ENCODE measurements at places on chromosomes 4 and X.
A peak's percentile ranks its signal among the peaks of the same experiment; 100 is the strongest.

- DNase-seq: no peak
Measured at GRCh38 chr4:10959586-10959985, 275.0 kb upstream of the CLNK start.

DNA sequence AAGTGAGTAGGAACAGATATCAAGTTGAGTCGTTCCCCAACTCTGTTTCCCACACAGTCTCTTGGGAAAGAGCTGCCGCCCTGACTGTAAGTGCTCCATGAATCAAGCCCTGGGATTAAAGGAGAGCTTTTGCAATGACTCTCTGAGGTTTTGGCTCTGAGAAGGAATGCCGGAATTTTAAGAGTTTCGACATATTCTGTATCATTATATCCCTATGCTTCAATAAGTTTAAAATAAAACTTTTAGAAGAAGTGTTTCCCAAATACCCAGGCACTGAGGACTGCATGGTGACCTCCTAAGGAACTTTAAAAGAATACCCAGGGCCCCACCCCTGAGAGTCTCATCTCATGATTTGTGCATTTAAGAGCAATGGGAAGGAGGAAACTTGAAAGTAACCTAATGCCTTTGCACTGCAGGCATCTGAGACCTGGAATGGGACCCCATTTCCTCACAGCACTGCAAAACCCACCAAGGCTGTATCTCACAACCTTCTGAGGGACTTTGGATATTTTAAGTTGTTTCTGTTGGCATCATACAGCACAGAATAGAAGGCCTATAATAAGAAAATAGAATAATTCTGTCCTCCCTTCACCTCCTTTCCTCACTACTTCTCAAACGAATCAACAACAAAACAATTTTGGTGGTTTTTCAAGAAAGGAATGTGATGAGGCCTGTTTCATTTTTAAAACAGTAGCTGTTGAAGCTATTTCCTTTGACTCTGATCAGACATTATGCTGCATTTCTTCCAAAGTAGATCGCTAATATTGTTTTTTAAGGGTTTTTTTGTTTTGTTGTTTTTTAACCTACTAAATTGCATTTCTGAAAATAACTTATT lies 121.2 kb downstream of the GASK1B start:
- DNase-seq: no peak

DNA sequence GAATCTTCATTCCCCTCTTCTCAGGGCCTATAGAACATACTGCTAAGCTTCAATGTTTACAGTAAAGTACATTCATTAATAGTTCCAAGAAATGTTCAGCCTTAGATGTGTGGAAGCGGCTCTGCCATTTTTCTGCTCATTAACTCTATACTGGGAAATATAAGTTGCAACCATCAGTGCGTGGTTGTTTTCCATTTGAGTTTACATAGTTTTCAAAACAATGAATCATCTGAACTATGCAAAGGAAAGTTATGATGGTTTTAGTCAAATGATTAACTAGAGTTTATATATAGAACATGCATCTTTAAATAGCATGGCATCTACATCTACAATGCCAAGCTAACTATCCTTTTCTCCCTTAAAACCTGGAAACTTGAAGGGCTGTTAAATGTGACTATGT lies 29.6 kb downstream of the LEF1 start:
- no peak for DNase-seq

DNA sequence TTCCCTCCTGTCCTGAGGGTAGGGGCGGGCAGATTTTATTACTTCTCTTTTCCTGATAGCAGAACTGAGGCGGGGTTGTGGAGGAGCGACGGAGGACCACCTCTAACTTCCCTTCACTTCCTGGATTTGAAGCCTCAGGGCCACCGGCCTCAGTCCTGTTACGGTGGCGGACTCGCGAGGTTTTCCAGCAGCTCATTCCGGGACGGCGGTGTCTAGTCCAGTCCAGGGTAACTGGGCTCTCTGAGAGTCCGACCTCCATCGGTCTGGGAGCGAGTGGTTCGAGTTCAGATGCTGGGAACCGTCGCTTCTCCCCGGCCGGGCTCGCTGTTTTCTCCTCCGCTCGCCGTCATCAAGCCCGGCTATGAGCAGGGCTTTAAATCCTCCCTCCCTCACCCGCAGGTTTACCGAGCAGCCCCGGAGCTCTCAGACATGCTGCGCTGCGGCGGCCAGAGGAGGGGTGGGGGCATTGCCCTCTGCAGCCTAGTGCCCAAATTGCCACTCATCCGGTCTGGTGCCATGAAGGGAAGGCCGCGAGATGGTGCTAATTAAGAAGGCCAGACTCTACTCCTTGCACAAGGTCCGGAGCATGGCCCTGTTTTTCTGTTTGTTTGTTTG lies 23.3 kb downstream of the HAND2 start:
- DNase-seq: no peak

- DNase-seq: no peak
Measured at GRCh38 chr4:26557164-26557563, 26.7 kb upstream of the TBC1D19 start.

DNA sequence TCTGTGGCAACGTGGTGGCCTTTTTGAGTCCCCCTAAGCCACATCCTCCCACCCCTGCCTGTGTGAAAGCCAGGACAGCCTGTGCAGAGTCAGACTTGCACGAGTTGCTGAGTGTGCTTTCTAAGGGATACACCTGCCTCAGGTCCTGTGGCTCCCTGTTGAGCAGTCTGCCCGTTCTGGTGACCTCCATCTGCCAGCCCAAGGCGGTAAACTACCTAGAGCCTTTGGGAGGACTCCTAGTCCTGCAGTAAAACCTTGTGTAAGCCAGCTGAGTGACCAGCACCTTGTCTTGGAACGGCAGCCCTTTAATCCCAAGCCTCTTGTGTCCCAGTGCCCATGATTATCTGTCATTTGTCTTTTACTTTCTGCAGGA lies 69.3 kb downstream of the NBDY start:
- DNase-seq: no peak

GRCh38 chr4:84971319-84971932 lies 4.9 kb upstream of the WDFY3 start:
- no peak for DNase-seq

GRCh38 chr4:170124406-170124805 lies 34.6 kb upstream of the AADAT start:
- no peak for DNase-seq

GRCh38 chrX:11733614-11734013 lies 24.4 kb upstream of the MSL3 start:
- no peak for DNase-seq

DNA sequence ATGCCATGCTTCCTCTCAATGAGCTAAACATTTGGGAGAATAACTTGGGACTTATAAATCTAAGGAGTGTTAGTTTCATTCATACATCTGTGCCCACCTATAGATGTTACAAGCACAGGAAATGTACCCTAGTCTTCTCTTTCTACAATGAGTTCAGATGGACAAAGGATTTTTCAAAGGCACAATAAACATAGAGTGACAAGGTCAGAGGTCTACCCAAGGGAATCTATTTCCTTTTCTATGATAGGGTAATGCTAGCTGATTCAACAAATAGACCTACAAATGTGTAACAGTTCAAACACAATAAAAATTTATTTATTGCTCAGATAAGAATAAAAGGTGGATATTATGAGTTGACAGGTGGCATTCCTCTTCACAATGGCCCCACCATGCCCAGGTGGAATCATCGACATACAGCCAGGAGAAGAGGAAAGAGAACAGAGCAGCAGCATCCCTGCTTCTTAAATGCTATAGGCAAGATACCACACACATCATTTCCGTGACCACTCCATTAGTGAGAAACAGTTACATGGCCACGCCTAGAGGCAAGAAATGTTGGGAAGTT lies 421.8 kb downstream of the HNRNPD start:
- DNase-seq: no peak

DNA sequence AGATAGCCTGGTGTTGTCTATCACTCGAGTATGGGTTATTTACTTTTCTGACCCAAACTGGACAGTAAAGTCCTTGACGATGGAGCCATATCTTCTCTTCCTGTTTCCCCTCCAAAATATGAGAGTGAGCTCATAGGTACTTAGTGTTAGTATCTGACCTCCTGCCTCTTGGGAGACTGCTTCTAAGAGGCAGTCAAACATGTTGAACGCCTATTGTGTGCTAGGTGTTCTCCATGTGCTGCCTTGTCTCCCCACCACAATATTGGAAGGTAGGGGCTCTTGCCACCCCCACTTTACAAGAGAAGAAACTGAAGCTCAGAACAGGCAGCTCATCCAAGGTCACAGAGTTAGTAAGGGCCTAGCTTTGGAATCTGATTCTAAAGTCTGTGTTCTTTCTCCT lies 8.3 kb downstream of the EFNB1 start:
- no peak for DNase-seq

DNA sequence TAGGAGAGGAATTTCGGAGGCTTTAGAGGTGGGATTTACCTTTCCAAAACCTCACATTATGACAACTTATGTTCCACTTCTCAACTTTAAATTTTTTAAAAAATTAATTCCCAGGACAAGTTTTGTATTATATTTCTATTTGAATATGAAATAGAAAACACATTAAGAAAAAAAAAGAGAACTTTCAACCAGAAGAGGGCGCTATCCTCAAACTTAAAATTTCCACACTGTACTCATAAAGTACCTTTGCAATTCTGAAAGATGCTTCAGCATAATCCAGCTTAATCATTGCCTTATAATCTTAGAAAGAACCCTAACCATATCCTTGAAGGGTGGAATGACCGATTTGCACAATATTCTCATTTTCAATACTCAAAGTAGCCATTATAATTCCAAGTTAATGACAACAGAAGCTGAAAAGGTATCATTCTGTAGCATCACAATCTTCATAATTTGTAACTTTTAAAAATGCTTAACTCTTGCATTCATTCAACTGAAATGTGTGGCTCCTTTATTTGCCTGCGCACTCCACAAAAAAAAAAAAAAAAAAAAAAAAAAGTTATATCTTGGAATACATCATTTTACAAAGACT lies 158.0 kb downstream of the KCNIP4 start:
- DNase-seq: peak; percentile 26

- DNase-seq: no peak
Measured at GRCh38 chr4:170079981-170080380, 9.8 kb downstream of the AADAT start.

DNA sequence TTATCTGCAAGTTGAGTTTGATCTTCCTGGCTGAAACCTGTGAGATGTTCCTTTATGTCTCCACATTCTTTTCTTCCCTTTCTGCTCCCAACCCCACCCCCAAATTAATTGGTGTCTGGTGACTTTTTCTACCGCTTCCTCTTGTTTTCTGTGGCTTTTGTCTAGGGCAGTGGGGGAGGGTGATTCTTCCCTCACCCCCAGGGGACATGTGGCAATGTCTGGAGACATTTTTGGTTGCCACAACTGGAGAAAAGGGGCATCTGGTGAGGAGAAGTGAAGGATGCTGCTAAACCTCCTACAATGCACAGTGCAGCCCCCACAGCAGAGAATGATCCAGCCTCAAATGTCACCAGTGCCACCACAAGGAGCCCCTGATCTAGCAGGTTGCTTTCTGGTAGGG lies 152.9 kb downstream of the NHS start:
- DNase-seq: no peak

DNA sequence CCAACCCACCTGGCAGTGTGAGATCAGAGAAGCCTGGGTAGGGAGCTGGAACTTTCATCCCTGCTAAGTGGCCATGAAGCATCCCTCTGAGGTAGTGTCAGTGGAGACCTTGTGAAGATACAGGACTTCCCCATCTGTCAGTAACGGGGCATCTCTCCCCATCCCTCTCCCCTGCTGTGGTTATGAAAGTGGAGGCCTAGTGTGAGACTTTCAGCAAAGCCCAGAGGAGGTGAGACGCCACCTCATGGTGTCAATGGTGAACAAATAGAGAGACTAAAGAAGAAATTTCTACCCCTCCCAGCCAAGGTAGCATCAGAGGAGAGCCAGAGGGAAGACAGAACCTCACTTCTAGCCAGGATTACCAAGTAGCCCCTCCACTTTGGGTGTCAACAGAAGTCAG lies 150.2 kb downstream of the VEGFC start:
- no peak for DNase-seq

- no peak for DNase-seq
Measured at GRCh38 chr4:91909963-91910362, 393.8 kb upstream of the GRID2 start.

- DNase-seq: no peak
Measured at GRCh38 chrX:153686711-153687110, 1.0 kb upstream of the SLC6A8 start.

- peak; percentile 53 for DNase-seq
Measured at GRCh38 chr4:76377911-76378310, 43.0 kb downstream of the CCDC158 start.

DNA sequence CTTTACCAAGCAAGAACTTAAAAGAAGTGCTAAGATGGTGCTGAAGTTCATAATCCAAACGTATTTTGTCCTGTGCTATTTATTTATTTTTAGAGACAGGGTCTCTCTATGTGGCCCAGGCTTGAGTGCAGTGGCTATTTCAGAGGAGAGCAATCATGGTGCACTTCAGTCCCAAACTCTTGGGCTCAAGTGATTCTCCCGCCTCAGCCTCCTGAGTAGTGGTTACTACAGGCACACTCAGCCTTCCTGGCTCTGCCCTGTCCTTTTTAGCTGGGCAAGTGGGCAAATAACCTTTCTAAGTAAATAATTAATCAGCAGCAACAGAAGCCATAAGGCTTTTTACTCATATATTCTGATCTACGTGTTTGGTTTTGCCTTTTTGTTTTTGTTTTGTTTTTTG lies 2.6 kb downstream of the NSD2 start:
- DNase-seq: no peak

DNA sequence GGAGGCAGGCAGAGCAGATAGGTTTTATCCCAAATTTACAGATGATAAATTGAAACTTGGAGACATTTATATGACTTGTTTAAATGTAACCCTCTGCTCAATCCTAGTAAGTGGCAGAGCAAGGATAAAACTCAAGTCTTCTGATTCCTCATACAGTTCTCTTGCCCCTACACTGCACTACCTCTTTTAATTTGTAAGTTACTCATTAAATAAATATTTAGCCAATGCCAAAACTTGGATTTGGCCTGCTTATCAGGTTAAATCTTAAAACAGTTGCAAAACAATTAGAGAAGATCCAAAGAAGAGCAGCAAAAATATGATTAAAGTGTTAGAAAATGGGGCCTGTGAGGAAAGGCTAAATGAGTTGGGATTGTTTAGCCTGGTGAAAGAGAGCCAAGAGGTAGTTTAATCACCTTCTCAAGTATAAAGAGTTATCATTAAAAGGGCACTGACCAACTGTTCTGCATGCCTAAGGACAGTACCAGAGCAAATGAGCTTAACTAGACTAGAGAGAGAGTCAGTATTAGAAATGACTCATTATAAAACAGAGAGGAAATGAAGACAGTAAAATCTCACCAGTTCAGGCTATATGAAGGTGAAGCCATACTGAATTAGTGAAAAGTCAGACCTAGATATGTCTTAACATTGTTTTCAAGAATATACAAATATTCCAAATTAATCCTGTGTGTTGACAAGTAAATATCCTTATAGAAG lies 146.3 kb downstream of the GRIA3 start:
- DNase-seq: no peak

GRCh38 chrX:149398027-149398426 lies 107.1 kb downstream of the IDS start:
- no peak for DNase-seq

Measured in activated CD4-positive, alpha-beta T cell treated with anti-CD3 and anti-CD28 coated beads, Interleukin-2, Interleukin-6, amounts not matched to agents 100 ng/mL and 50 ng/mL, durations not matched to agents 16 hours and 8 hours (primary cell).